ENCODE measurements at places on chromosomes 7 and 10.

DNA sequence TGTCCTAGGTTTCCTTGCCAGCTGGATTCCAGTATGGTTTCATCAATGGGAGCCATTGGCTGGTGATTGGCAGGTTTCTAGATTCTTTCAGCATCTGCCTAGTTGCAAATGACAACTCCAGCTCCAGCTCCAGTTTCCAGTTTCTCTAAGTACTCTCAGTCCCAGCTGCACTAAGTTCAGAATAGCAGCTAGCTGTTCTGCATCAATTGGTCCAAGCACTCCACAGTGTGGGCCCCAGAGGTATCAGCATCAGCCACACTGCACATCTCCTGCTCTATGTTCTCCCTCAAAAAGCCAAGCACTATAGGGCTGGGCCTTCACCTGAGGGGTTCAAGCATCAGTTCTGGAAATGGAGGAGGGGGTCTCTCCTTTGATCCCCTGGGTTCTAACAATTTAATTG lies 143.4 kb downstream of the VPS50 start:
- no peak for DNase-seq

- DNase-seq: no peak
These were observed 36.0 kb downstream of the DYNC1I1 start for GRCh38 chr7:95808396-95808795.

GRCh38 chr10:65273115-65273514 lies 1652.7 kb upstream of the LRRTM3 start:
- DNase-seq: no peak

DNA sequence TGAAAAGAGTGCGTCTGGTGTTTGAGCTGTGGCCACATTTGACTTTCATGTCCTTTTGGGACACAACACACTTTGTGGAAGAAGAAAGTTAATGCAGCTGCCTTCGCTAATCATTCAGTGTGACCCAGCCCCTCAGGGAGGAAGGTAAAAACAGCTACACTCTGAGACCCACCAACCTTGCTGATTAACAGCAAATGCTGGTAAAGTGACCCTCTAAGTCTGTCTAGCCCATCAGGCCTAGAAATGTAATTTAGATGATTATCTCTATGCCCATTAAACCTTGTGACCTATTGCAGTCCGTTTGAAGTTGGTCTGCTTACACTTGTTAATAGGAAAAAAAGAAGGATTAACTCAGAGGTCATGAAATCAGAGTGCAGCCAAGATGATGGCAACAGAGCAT lies 161.9 kb upstream of the WNT16 start:
- DNase-seq: no peak

DNA sequence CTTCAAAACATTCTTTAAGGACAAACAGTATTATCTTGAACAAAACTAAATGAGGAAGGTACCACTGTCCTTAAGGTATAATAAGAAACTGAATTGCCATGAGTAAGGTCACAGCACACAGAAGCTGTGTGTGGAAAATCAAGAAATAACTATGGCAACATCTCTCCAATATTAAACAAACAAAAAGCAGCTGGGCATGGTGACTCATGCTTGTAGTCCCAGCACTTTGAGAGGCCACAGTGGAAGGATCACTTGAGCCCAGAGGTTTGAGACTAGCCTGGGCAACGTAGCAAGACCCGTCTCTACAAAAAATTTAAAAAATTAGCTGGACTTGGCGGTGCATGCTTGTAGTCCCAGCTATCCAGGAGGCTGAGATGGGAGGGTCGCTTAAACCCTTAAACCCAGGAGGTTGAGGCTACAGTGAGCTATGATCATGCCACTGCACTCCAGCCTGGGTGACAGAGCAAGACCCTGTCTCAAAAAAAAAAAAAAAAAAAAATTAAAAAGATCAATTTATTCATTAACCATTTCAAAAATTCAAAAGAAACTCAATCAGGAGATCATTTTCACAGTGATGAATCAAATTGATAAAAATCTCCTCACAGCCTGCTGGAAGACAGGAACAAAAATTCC lies 195.4 kb downstream of the SKIDA1 start:
- DNase-seq: no peak

DNA sequence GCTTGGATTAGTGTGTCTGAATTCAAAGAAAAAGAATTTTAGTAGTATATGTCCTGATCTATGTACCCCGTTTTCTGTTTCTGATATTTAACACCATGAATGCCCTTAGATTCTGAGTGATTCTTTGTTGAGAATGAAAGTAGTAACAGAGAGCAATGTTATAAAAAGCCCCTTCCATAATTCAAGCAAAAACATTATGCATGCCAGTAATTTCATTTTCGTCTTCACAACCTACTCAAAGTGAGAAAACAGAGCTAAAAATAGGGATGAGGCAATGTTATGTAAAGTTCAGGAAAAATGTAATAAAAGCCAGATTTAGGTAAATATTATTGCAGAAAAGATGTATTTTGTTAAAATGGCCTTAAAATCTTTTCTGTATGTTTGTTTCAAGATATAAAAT lies 28.1 kb downstream of the PTPRZ1 start:
- no peak for DNase-seq

DNA sequence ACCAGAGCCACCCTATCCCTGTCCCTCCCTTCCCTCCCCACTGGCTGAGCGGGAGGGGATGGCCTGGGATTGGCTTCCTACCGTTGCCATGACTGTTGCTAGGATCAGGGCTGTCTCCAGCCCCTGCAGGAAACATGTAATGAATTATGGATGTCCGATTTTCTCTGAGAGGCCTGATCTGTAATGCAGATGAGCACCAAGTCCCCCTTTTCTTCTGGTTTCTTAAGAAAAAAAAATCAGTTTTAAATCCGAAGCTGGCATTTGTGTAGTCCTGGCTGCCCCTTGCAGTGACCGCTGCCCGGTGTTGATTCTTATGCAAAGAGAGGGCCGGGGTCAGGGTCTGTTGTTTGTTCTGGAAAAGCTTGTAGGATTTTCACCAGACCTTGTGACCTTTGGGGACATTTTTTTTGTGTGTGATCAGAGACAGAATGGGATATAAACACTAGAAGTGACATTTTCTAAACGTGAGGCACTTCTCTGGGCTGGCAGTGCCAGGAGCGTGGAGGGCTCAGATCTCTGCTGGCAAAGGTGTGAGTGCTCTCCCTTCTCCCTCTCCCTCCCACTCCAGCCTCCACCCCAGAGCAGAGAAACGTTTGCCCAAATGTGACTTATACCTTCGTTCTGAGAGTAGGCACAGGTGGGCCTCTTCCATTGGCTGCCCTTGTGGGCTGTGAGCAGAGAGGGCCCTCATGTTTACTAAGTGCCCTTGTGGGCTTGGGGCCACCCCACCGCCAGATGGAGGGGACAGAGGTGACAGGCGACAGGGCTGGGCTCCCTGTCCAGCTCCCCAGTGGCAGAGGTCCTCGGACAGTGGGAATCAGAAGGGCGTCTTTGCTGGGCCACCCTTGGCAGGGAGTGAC lies 127.5 kb downstream of the DNAJB6 start:
- DNase-seq: peak; percentile 12

Measured in cerebellum (tissue), 4 donors.